ENCODE measurements at places on chromosomes 2 and 18. TPM values are rescaled to one million over a fixed set of nuclear protein-coding genes. Genes with fewer than 3 reads are reported as not detected.

DNA sequence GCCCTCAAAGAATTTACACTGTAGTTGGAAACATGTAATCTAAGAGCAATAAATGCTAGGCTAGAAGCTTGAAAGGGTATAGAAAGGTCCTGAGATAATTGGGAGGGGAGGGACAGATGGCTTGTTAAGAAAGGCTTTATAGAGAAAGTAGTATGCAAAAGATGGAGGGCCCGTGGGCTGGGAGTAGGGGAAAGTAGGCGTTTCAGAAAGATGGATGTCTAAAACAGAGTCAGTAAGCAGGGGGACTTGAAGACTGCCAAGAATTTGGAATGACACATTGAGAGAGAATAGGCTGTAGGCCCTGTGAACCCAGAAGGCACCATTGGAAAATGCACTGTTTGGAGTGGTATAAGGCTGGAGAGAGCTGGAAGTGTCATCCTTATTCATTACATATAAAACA is 822 bp downstream of the PSMG2 start:
- DNase-seq: peak; percentile 17

DNA sequence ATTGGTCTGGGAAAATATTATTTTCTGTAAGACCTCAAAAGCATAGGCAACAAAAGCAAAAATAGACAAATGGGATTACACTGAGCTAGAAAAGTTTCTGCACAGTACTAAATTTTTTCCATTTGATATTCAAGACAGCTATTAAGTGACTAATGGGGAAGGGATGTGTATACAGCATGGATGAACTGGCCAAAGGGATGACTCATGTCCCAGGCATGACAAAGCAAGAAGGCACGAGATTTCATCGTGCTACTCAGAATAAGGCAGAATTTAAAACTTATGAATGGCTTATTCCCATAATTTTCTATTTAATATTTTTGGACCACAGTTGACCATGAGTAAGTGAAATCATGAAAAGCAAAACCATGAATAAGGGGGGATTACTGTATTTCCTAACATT is 1250.1 kb upstream of the GYPC start:
- DNase-seq: peak; percentile 63

SPP2 gene
- not detected for total RNA-seq

- peak; percentile 77 for DNase-seq
These were observed 36.7 kb downstream of the UXS1 start for GRCh38 chr2:106157416-106157815.

ZNF236 gene
- total RNA-seq: 10.2 TPM

DNA sequence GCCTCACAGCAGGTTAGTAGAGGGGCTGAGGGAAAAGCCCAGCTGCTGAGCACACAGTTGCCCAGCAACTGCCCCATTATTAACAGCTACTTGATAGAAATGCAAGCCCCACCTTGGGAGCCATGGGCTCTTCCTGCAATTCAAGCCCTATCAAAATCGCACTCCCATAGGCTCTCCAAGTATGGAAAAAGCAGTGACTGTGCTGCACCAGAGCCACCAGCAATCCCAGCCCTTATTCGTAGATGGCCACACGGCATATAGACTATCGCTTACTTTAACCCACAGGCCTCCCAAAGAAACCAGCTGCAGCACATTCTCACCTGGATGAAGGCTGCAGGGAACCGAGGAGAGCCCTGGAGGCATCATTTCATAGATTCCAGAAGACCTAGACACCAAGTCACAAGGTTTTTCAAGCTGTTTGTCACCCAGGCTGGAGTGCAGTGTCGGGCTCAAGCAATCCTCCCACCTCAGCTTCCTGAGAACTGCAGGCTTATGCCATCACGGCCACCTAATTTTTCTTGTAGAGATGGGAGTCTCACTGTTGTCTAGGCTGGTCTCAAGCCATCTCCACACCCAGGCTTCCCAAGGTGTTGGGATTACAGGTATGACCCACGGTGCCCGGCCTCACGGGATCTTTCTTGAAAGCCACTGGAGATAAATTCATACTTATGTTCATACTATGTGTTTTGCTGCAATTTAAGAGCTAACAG is 11.3 kb downstream of the NCL start:
- no peak for DNase-seq

UGT1A6 gene
- total RNA-seq: 6.3 TPM

CRACDL gene
- 5.2 TPM for total RNA-seq

TMEM182 gene
- total RNA-seq: 7.4 TPM

ADNP2 gene
- 27.2 TPM for total RNA-seq

NTSR2 gene
- not detected for total RNA-seq

DNA sequence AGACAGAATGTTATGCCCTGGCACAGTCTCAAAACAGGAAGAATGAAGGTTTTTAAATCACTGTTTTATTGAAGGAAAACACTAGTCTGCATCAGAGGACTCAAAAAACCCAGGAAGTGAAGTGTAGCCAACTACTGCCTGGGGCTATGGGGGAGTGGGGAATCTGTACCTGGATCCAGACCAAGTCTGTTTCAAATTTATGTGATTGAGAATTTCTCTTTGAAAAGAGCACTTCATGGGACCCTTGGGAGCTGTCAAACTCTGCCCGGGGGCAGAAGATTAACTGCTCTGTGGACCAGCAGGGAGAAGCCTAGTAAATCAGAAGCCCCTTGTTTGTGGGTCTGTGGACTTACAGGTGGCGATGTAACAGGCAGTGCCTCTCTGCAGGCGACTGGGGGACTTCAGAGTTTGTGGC is 45.3 kb upstream of the TANC1 start:
- DNase-seq: peak; percentile 14

FBXO48 gene
- total RNA-seq: 1.3 TPM

LRATD1 gene
- total RNA-seq: 8.2 TPM

- peak; percentile 16 for DNase-seq
These were observed 7.6 kb downstream of the CNDP1 start for GRCh38 chr18:74541703-74542555.

GRCh38 chr2:193527146-193527545 is 1332.4 kb upstream of the TMEFF2 start:
- DNase-seq: no peak

DNA sequence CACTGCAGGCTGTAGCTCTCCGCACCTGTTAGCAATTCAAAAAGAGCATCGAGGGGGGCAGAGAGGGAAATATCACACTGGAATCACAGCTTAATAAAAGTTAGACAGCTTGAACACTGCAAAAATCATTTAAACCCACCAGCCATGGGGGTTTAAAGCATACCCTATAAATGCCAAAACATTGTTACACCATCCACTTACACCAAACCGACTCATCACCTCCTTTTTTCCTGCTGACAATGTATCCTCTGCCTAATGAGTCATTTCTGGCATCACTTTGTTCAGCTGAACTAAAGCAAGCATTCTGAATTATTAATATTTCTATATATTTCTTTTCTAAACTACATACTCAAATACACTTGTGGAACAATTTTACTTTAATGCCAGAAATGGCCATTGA is 21.6 kb downstream of the MC4R start:
- DNase-seq: no peak

DNA sequence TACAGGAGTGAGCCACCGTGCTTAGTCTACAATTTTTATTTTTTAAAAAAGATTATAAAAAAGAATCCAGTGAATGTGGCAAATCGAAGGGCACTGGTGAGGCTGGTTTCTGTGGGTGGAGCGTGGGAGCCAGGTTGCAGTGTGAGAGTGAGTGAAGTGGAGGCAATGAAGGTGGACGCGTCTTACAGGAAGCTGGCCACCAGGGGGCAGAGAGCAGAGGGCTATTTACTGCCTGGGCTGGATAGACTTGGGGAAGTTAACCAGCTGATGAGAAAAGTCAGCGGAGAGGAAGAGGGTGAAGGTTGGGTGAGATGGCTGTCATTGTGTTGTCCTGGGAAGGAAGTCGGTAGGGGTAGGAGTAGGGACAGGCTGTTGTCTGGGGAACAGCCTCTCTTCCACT is 6.8 kb downstream of the SCTR start:
- peak; percentile 27 for DNase-seq

- DNase-seq: no peak
These were observed 248.8 kb downstream of the AGPS start for GRCh38 chr2:177641331-177641730.

- DNase-seq: no peak
These were observed 1.0 kb downstream of the HOXD9 start for GRCh38 chr2:176123411-176124109.

- DNase-seq: no peak
These were observed 3.9 kb upstream of the DCTN1 start for GRCh38 chr2:74384051-74384450.

ZNF804A gene
- not detected for total RNA-seq

CD302 gene
- total RNA-seq: 3.0 TPM

DNA sequence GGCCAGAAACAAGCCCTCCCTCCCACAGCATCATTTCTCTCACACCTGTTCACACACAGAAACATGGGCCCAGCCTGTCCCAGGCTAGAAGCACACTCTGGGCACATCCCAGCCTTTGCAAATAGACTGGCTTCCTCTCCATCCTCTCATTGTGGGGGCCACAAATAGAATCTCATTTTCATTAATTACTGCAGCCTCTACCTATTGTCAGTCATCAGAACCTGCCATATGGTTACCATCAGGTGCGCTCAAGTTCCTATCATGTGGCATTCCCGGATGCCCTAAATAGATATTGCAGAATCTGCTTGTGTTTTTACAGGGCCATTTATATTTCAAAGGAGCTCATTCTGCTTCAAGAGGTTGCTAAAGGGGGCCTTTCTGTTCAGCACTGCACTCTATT is 460.7 kb downstream of the BCL11A start:
- DNase-seq: no peak

LYG2 gene
- not detected for total RNA-seq

C2orf49 gene
- total RNA-seq: 26.1 TPM

PLEKHM3 gene
- total RNA-seq: 15.0 TPM

ATF2 gene
- total RNA-seq: 48.2 TPM

DNA sequence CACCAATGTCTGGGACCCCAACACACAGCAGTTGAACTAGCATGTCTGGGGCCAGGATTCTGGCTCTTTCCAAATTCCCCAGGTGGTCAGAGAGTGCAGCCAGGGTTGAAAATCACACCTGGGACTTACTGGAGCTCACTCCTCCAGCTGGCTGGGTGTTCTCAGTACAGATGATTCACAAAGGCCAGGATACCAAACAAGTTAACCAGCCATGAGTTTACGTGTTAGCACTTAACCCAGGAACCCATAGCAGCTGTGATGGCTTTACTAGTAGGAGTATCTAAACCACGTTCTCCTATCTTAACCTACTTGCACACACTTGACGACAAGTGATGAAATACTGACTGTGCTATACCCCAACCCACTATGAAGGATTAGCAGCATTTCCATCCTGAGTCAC is 222.8 kb downstream of the FBXO15 start:
- peak; percentile 24 for DNase-seq

DNA sequence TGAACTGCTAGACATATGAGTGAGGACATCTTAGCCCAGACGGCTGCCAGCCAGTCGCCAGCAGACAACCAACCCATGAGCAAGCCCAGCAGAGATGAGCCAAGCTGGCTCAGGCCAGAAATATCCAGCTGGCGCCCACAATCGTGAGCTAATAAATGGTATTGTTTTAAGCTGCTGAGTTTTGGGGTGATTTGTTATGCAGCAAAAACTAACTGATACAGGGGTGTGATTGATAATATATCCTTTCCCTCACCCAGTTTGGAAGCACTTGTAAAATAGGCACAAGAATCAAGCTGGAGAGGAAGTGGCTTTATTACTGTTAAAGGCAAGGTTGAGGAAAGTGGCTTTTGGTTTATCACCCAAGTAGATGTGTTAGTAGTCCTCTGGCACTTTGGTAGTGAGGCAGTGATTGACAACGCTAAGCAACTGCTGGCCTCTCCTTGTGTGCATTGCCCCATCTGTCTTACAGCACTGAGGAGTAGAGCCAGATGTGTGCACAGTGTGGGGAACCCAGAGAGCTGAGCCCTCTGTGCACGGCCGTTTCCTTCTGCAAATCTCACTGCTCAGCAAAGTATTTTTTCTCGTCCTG is 110.1 kb downstream of the MYO1B start:
- DNase-seq: no peak

GRCh38 chr18:5993938-5994337 is 98.6 kb upstream of the TMEM200C start:
- DNase-seq: no peak

- DNase-seq: peak; percentile 9
These were observed 24.7 kb downstream of the PKDCC start for GRCh38 chr2:42072349-42073118.

- peak; percentile 94 for DNase-seq
These were observed 37.4 kb downstream of the EPAS1 start for GRCh38 chr2:46334389-46335271.

DNA sequence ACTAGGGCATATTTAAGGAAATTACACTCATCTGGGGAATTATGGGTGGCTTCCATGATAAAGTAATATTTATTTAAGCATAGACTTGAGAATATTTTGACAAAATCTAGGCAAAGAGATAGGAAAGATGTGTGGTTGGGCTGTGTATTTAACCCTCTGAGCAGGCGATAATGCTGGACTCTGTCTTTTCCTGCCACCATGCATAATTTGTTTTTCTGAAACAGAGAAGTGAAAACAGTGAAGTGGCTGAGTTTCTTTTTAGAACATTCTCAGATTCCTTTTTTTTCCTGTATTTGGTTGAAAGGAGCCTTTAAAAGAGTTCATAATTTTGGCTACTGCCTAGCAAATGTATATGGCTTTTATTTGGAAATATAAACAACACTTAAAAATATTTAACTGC is 104.8 kb upstream of the CDH19 start:
- no peak for DNase-seq

- no peak for DNase-seq
These were observed 2.1 kb downstream of the GATA6 start for GRCh38 chr18:22171258-22172119.

SERPINB10 gene
- not detected for total RNA-seq

- DNase-seq: peak; percentile 65
These were observed 636 bp downstream of the ARL4C start for GRCh38 chr2:234496055-234496834.

CNGA3 gene
- not detected for total RNA-seq

GRCh38 chr2:216056739-216057138 is 24.9 kb downstream of the PECR start:
- DNase-seq: no peak

BUB1 gene
- total RNA-seq: 35.5 TPM

- DNase-seq: no peak
These were observed 61.9 kb upstream of the SH3RF3 start for GRCh38 chr2:109066917-109067597.

GRCh38 chr2:219638948-219639755 is 11.7 kb downstream of the SLC4A3 start:
- DNase-seq: no peak

IL36RN gene
- total RNA-seq: 1.3 TPM

DNA sequence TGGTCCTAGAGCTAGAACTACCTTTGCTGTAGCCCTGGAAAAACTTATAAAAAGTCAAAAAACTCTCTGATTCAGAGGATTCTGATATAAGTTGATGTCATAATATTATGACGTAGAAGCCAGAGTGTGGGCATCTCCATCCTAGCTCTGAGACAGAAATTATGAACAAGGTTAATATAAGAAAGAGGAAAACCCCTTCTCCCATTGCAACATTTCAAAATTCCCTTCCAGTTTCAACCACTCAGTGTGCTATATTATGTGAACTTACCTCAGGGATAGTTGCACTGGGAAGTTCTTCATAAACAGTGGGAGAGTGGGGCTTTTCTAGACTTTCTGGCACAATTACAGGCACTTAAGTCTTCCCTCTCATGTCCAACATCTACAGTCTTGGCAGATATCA is 171.6 kb downstream of the PIK3C3 start:
- DNase-seq: peak; percentile 32

CHRND gene
- total RNA-seq: not detected
